ENCODE measurements at places on chromosomes 7 and 10.

GRCh38 chr7:77242554-77242953 is 42.9 kb upstream of the FGL2 start:
- no peak for DNase-seq

DNA sequence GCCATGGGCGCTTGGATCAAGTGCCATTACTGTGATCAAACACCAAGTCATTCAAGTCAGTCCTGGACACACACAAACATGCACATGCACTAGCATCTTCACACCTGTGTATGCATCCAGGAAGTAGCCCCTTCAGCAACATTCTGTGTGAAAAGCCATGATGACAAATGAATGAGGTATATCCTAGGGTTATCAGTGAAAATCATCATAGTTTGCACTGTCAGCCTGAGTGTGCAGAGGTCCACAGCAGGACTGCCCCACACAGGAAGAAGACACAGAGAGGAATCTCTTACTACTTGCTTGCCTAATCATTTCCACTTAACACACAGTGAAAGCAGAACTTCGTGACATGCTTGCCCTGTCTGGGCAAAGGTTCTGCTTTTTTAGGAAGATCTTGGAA is 184.0 kb upstream of the ADO start:
- DNase-seq, result no peak

DNA sequence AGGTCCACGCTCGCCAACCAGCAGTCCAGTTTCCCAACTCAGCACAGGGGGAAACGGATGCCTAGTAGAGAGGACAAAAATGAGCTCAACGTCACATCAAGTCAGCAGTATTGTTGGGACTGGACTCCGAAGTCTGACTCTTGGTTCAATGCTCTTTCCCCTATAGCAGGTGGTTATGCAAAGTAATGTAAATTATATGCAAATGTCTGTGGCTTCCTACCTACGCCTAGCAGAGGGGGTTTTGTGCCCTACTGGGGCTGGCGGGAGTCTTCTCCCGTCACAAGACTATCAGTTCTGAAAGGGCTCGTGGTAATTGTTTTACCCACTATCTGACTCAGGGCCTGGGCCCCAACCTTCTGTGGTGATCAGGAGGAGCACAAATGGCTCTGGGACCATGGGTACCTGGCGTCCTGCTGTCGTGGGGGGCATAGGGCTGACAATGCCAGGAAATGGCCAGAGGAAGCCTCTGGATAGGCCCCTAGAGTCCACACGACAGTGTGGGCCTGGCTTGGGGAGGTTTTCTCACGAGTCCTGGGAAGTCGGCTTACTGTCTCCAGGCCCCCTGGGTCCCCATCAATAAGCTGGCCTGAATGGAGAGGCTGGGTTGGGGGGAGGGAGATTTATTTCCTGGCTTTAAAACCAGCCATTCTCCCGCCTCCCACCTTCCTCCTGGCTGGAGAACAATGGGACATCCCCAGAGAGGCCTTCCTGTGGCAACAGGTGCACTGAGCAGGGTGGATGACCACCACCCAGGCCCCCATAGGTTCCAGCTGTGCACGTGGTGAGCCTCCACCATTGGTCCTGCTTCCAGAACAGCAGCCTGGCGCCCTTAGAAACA is 41.8 kb downstream of the UNC5B start:
- DNase-seq, result no peak

GRCh38 chr7:108869070-108869469 is 299.4 kb downstream of the DNAJB9 start:
- DNase-seq, result no peak

GRCh38 chr7:30815388-30815854 is 44.2 kb downstream of the MINDY4 start:
- no peak for DNase-seq

DNA sequence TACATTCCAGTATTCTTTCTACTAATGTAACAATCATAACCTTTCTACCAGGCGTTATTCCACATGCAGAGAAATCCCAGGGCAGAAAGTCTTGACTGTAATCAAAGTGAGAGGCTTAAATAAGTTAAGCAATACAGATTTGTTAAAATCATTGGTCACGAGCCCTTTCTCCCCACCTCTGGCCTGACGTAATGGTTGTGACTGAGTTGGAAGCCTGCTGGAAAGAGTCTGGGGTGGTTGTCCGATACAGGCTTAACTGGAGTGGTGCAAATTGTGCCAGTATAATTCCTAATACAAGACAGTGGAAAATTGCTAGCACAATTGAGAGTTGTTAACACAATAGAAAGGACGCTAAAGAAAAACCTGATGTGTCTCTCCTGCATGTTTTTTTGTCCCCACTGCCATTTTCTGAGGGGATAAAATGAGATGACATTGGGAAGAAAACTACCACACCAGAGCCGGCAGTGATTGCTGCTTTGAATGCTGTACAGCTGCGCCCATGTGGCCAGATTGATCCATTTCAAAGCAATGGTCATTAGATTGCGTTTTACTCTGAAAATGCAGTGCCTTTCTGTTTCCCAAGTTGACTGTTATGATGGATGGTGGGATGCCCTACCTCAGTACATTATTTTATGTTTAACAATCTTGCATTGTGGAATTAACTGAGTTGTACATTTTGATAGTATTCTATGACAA is 190.8 kb downstream of the POU6F2 start:
- DNase-seq, result no peak

DNA sequence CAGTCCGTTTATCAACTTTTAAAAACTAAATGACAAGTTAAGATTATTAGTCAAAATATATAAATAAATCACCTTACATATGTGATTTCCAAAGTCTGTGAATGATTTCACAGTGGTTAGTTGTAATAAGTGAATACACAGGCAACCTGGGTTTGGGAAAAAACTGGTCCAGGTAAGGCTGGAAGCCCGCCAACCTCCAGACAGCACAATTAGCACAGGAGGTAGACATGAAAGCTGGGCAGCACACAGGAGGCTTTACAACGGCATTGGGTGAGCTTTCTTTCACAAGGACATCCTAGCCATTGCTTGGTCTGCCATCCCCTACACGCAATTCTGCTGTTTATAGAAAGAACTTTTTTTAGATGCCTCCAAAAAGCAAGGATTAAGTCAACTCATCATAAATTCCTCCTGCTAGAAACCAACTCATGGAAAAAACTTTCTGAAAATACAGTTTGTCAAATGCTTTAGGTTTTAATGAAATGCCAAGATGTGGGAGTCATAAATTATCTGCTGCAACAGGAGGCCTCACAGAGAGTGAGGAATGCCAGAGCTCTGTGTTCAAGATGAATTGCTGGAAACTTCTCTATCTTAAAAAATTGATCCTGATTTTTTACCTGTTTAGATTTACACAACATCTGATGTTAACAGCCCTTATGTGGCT is 346.8 kb upstream of the NFE2L3 start:
- DNase-seq, result no peak

- DNase-seq, result no peak
Measured at GRCh38 chr7:138873220-138873892, 75.4 kb upstream of the ATP6V0A4 start.

DNA sequence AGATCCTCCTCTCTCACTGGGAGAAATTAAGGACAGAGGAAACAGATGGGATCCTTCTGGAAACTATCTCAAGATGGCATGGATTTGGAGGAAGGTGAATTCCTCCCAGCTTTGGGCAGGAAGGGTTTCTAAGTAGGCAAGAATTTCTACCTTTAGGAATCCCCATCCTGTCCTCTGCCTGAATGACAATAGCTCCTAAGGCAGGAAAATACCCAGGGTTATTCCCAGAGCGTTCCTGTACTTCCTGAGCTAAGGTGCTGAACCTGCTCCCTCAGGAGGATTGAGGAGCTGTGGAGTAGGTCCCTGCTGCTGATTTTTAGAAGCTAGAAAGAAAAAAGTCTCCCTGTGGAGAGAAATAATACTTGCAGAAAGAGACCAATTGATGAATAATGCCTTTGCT is 568 bp downstream of the MGAM2 start:
- DNase-seq, result no peak

- DNase-seq, result peak; percentile 49
Measured at GRCh38 chr7:106891548-106892410, 26.7 kb downstream of the PIK3CG start.

DNA sequence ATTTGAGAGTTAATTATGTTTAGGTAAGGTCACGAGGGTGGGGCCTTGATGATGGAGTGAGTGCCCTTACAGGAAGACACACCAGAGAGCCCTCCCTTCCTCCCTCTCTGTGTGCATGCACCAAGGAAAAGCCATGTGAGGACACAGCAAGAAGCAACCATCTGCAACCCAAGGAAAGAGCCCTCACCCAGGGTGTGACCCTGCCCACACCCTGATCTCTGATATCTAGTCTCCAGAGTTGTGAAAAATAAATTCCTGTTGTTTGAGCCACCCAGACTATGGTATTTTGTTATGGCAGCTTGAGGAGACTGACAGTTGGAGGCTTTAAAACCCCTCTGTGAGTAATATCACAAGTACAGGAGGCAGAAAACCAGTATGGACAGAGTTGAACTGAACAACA is 15.0 kb upstream of the MCM10 start:
- peak; percentile 96 for DNase-seq

GRCh38 chr7:126996659-126997058 is 256.1 kb downstream of the GRM8 start:
- DNase-seq, result no peak

DNA sequence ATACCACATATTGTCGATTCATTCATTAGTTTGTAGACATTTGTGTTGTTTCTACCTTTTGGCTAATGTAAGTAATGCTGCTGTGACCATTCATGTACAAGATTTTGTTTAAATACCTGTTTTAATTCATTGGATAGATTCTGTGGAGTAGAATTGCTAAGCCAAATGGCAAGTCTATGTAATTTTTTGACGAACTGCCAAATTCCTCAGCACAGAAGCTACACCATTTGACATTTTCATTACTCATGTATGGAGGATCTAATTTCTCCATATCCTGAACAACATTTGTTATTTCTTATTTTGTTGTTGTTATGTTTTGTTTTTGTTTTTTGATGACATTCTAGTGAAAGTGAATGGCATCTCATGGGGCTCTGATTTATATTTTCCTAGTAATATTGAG is 1351.3 kb upstream of the SORCS1 start:
- DNase-seq, result no peak

GRCh38 chr10:50552771-50553535 is 70.8 kb downstream of the SGMS1 start:
- DNase-seq, result peak; percentile 81

- no peak for DNase-seq
Measured at GRCh38 chr7:119572132-119572531, 700.8 kb upstream of the KCND2 start.

All from hematopoietic multipotent progenitor cell treated with erythropoietin and hydrocortisone succinate and interleukin-3 and kit ligand, for 8 days (in vitro differentiated cells).